Stomach (tissue), 19 donors: ENCODE measurements at places on chromosomes 7 and 10. TPM values are rescaled to one million over a fixed set of nuclear protein-coding genes. Genes with fewer than 3 reads are reported as not detected.
A peak's percentile ranks its signal among the peaks of the same experiment; 100 is the strongest.

CALCR gene
- not detected for total RNA-seq

PTPRE gene
- 26.4 TPM for total RNA-seq

ASB15 gene
- total RNA-seq: not detected

PDE6C gene
- total RNA-seq: not detected

SLC13A1 gene
- not detected for total RNA-seq

ASIC3 gene
- total RNA-seq: 0.29 TPM

VWDE gene
- not detected for total RNA-seq

ZNF679 gene
- total RNA-seq: not detected

MSMB gene
- not detected for total RNA-seq

GPR146 gene
- total RNA-seq: 13.6 TPM

FGF8 gene
- not detected for total RNA-seq

EPHB6 gene
- 8.2 TPM for total RNA-seq

NEURL1 gene
- 136 TPM for total RNA-seq

CALML5 gene
- 0.92 TPM for total RNA-seq

CTTNBP2 gene
- 7.9 TPM for total RNA-seq

TDRD1 gene
- not detected for total RNA-seq

GRCh38 chr7:102404005-102404861, 8.1 kb downstream of the PRKRIP1 start:
- DNase-seq: peak; percentile 71

DNA sequence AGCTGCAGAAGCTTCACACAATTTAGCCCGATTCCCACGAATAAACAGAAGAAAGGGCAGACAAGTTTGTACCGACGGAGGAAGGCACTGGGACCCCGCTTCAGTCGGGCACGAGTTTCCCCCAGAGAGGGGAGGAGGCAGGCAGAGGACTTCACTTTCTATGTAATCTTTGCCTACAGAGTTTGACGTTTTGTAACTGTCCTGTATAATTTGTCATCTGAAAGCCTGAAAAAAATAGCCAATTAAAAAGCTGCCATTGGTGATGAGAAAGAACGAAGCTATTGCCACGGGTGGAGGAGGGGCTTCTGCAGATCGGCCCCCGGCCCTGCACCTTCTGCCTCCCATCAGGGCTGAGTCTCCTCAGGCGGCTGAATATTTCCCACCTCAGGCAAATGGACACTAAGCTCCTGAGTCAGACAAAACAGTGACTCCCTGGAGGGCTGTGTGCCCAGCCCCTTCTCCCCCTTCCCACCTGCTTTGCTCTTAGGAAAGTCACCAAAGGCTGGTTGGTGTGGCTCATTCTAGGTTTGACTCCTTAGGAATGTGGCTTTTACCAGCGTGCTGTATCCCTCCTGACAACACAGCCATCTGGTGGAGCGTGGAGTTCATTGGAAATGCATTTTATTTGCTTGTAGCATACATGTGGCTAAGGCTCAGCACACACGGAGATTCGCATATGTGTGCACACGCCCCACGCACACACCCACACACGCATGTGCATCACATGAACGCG, 117.4 kb downstream of the VIPR2 start:
- no peak for DNase-seq

GRCh38 chr10:132138596-132138995, 48.2 kb upstream of the DPYSL4 start:
- DNase-seq: no peak

GRCh38 chr10:18179891-18180290, 39.7 kb downstream of the CACNB2 start:
- peak; percentile 86 for DNase-seq

- DNase-seq: no peak
Measured at GRCh38 chr7:5481241-5482019, 57.8 kb upstream of the TNRC18 start.

GRCh38 chr7:34282271-34282670, 375.7 kb upstream of the NPSR1 start:
- DNase-seq: no peak

- no peak for DNase-seq
Measured at GRCh38 chr10:17019696-17020095, 109.9 kb downstream of the CUBN start.

- DNase-seq: no peak
Measured at GRCh38 chr10:31090894-31091607, 59.4 kb upstream of the ZNF438 start.

DNA sequence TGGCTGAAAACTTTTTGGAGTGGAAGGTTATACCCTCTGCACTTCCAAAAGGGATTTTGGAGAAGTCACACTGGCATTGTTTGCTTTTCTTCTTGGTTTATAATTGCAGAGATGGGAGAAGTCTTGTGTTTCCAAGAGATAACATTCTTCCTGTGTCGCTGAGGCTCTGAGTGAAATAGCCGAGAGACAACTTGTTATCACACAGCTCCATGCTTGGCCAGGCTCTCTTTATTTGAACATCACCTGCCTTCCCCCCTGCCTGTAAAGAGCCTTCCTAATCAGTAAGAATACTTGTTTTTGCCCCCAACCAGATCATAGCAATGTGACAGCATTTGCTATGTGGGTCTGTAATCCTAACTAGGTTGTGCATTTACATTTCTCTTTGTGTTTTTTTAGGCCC, 270.7 kb downstream of the GALNT17 start:
- no peak for DNase-seq

DNA sequence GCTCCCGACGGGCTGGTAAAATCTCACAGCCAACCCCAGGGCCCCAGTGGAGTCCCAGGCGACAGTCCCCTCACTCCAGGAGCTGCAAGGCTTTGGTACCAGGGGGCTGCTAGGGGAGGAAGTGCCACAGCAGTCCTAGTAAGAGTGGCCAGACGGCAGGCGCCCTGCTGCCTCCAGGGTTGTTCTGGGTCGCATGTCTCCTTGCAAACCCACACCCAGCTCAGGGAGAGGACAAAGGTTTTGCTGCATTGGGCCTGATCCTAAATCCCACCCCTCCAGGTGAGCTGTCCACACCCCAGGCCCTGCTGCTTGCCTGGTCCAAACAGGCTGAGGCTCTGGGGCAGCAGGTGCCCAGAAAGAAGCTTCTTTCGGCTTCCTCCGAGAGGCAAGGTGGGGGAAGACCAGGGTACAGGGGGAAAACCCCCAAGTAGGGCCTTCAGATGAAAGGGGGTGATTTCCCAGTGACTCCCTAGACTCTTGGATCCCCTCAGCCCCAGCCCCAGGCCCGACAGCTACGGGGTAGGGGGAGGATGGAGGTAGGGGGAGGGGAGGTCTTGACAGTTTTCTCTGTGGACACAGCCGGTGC, 4.2 kb upstream of the KCP start:
- DNase-seq: no peak

DNA sequence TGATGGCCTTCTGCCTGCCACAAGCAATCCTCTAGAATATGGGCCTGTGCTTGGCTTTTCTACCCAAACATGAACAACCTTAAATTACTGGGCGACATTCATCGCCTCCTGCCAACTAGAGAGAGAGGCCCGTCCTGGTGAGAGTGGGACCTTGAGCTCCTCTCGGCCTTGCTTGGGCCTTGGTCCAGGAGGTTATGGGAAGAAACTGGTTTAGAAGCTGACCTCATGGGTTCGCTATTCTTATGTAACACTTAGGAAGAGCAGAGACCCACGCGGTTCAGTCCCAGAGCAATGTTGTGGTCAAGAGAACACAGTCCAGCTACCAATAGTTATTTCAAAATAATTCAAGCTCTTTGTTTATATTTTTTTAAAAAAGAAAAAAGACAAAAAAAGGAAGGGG, 176.3 kb upstream of the ZNF32 start:
- DNase-seq: no peak

DNA sequence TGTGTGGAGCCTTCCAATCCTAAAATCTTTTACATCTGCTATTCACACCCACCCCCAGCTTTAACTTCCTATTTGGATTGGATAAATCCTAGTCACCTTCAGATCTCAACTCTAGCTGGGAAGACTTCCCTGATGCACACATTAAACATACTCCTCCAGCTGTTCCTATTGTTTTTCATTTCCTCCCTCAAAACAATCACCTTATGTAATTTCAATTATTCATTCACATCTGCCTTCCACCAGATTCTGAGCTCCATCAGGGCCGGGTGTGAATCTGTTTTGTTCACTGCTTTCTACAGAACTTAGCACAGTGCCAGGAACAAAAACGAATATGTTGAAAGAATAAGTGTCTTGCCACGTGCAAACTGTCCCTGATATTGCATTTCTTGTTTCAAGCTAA, 497.4 kb downstream of the PLXDC2 start:
- DNase-seq: no peak

DNA sequence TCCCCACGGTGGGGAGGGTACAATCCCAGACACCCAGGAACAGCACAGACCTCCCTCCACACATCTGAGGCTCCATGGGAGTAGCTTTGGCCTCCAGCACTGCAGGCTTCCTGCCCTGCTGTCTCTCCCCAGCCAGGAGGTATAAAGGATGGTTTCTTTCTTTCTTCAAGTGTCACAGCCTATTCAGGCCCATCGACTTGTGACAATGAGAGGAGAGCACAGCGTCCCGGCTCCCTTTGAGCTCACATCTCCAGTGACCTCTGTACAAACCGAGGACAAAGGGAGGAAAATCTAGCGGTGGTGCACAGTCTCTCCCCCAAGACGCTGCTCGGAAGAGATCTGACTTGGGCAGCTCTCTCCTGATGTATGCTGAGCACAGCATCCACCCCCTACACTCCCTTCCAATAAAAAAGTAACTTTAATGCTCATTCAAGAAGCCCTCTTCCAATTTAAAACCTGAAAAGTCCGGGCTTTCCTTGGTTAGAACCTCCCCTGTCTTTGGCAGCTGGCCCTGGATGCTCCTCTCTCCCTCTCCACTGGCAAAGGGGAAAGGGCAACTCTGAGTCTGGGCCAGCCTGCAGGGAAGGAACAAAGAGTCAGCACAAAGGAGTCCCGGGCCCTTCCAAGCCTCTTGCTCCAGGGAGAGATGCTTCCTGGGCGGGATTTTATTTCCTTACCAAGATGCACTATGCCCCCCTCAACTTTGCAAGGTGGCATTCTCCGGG, 18.0 kb downstream of the CHST15 start:
- DNase-seq: no peak

- no peak for DNase-seq
Measured at GRCh38 chr10:58393317-58393716, 8.1 kb downstream of the TFAM start.

- DNase-seq: no peak
Measured at GRCh38 chr10:49367600-49367999, 28.3 kb downstream of the DRGX start.

DNA sequence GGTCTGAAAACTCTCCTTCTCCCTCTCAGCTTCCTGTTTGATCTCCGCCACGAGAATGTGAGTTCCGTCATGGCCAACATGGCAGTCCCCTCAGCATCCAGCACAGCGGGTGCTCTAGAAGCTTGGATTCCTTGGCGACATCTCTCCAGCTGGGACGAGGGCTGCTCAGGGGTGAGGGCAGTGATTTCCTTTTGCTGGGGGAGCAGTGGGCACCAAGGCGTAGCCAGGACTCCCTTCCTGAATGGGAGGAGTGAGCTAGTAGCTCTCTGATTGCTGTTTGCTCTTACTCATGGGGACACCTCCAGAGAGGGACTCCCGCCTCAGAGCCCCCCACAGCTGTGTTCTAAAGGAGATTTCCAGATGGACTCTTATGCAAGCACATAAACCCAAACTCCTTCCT, 28.8 kb upstream of the CTBP2 start:
- DNase-seq: no peak

- DNase-seq: no peak
Measured at GRCh38 chr10:130967784-130968183, 343.7 kb downstream of the TCERG1L start.

DNA sequence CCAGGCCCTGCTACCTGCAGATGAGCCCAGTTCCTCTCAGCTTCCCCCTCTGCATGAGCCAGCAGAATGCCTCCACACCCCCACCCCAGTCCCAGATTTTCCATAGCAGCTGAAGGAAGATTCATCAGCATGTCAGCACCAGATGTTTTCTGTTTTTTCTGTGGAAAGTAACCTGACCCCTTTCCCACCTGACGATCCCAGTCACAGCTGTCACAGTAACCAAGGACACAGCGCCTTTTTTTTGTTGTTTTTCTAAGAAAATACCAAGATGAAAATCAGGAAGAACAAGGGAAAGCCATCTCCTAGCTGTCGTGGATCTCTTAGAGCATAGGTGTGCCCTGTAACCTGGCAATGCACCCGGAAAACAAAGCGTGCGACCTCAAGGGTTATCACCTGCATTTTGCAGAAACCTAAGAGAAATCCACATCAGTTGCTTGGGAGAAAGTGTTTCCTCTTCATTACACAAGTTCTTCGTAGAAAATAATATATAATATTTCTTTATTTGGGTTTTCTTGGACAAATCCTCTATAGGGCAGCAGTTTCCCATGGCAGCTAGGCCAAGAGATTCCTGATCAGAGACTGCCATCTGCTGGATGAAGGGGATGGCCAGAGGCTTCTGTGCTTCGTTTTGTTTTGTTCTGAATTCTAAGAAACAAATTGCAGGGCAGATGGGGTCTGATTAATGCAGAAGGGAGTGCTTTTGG, 401.9 kb downstream of the TNS3 start:
- DNase-seq: peak; percentile 87

GRCh38 chr7:100604976-100605911, 3.1 kb downstream of the PCOLCE start:
- peak; percentile 68 for DNase-seq

- DNase-seq: no peak
Measured at GRCh38 chr7:74149603-74150002, 24.6 kb upstream of the EIF4H start.

GRCh38 chr10:11014671-11015445, 2.8 kb upstream of the CELF2 start:
- no peak for DNase-seq

GRCh38 chr10:8312781-8313180, 258.3 kb downstream of the GATA3 start:
- DNase-seq: peak; percentile 57

DNA sequence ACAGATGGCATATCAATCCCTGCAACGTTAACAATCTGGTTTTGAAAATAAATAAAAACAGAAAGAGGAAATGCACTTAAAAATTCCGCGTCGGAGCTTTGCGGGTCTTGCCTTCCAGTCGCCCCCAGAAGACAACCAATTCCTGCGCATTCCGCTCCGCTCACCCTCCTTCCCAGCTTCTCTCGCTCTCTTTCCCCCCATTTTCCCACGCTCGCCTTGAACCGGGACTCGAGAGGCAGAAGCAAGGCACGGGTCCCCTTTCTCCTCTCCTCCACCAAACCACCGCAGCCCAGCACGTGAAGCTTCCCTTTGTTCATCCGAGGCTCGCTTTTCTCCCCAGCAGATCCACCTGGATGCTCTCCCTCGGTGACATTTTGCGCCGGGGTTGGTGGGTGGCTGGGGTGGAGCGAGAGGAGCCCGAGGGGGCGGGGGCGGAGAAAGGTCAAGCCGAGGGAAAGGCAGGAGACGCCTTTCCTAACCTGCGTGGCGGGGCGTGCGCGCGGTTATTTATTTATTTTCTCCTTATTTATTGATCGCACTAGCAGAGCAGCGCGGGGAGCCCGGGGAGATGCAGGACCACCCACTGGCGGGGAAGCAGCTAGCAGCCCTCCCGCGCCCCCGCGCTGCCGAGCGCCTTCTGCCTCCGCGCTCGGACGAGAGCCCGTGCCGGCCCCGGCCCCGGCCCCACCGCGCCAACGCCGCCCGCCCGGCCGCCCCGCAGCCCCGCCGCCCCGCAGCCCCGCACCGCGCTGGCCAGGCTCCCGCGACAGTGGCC, at the start of gene KCND2:
Gene KCND2, plus strand, starts transcription at position 475 of the 775 bp plus-strand sequence.
- DNase-seq: peak; percentile 44

GRCh38 chr7:156237614-156238013, 403.0 kb upstream of the RNF32 start:
- DNase-seq: no peak

- DNase-seq: no peak
Measured at GRCh38 chr7:29078311-29079260, 67.8 kb downstream of the CPVL start.
